ENCODE measurements at places on chromosomes 13 and 19.

DNA sequence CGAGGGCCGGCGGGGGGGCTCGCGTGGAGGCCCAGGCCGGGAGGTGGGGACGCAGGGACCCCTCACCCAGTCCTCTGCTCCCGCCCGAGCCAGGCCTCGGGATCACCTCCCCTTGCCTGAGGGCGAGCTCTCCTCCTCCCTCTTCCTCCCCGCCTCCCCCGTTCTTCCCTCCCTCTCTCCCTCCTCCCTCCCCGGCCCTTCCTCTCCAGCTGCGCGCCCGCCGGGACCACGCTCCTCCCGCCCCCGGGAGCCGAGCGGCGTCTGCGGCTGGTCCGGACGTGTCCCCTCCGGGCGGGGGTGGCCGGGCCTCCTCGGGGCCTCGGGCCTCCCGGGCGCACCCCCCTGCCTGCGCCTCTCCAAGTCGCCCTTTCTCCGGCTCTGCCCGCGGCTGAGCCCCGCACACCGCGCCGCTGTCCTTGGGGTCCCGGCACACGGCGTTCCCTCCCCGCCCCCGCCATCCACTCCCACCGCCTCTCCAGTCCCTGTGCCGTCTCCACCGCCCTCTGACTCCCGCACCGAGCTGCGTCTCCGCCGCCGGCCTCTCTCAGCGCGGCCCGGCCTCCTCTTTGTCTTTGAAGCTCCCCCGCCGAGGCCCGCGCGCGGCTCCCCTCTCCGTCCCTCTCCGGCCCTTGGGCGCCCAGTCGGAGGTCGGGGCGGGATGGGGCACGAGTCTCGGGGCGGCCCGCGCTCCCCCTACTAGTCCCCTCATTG lies 5.7 kb downstream of the SOX1 start:
- DNase-seq: no peak

DNA sequence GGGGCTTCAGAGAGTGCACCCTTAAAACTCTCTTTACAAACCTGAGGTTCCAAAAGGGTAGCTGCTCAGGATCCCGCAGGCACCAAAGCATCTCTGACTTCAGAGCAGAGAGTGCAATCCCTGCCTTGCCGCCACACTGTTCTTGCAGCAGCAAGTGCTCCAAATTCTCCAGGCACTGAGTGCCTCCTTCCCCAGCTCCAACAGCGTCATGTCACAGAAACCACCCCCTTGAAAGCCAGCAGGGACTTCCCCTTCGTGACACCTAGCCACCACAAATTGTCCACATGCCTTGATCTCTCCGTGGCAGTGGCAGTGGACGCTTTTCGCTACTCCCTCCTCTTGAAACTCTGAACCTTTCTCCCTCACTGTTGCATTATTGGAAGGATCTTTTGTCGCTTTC lies 39.9 kb downstream of the MBNL2 start:
- no peak for DNase-seq

- DNase-seq: no peak
These were observed 416 bp upstream of the DOCK9 start for GRCh38 chr13:98978280-98978679.

GRCh38 chr13:110126391-110126961 lies 180.5 kb downstream of the COL4A1 start:
- DNase-seq: peak; percentile 45

- no peak for DNase-seq
These were observed 13.1 kb downstream of the ERFL start for GRCh38 chr19:41915021-41915775.

GRCh38 chr19:46839752-46840497 lies 10.7 kb downstream of the AP2S1 start:
- DNase-seq: no peak
